ENCODE measurements at places on chromosomes 12 and 14. TPM values are rescaled to one million over a fixed set of nuclear protein-coding genes. Genes with fewer than 3 reads are reported as not detected.

- DNase-seq: no peak
Measured at GRCh38 chr14:51621654-51622053, 30.1 kb upstream of the FRMD6 start.

- no peak for DNase-seq
Measured at GRCh38 chr14:64209444-64210131, 84.6 kb downstream of the ESR2 start.

Gene ART4
- not detected for total RNA-seq

GRCh38 chr12:79083181-79083580 is 218.6 kb downstream of the SYT1 start:
- no peak for DNase-seq

- DNase-seq: no peak
Measured at GRCh38 chr14:101721111-101721510, 40.4 kb upstream of the PPP2R5C start.

GRCh38 chr14:70842851-70843462 is 33.6 kb upstream of the MAP3K9 start:
- DNase-seq: no peak

- no peak for DNase-seq
Measured at GRCh38 chr12:21678959-21679358, 21.3 kb upstream of the LDHB start.

GRCh38 chr12:118237052-118237665 is 101.2 kb downstream of the PEBP1 start:
- DNase-seq: no peak

- no peak for DNase-seq
Measured at GRCh38 chr14:77823378-77823777, 23.5 kb downstream of the ADCK1 start.

- DNase-seq: no peak
Measured at GRCh38 chr12:7503686-7504415, at the start of gene CD163. TSS of gene CD163 (minus strand) at chr12:7503777. CDS start at chr12:7503690, 87 bp downstream.

GRCh38 chr12:89863968-89864367 is 155.3 kb upstream of the ATP2B1 start:
- no peak for DNase-seq

DNA sequence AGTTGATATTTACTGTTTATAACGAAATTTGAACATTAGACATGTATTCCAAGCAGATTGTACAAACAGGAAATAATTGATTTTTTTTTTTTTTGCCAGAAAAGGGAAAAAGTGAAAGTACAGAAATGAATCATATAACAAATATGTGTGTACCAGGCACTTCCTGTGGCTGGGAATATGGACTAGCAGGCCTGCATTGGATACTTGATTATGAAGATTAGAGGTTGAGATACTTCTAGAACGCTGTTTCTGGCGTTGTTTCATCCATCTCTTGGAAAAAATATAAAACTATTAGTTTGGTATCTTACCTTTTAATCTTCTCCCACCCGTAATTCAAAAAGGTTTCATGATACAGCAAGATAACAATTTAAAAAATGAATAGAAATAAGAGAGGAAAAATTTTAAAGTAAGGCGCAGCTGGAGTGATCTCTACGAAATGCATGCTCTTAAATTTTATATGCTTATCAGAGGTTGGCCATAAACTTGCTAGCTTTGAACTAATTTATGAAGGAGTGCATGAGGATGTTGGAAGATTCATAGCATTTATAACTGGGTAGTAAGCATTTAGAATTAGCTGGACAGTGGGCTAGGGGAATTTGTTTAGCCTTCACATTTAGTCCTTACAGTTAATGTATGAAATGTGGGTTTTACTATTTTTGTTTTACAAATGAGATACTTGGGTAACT is 90.8 kb downstream of the AEBP2 start:
- no peak for DNase-seq

GRCh38 chr12:122996188-122996601 is 15.7 kb downstream of the ARL6IP4 start:
- no peak for DNase-seq

Gene IFI27L2
- 81.0 TPM for total RNA-seq

DNA sequence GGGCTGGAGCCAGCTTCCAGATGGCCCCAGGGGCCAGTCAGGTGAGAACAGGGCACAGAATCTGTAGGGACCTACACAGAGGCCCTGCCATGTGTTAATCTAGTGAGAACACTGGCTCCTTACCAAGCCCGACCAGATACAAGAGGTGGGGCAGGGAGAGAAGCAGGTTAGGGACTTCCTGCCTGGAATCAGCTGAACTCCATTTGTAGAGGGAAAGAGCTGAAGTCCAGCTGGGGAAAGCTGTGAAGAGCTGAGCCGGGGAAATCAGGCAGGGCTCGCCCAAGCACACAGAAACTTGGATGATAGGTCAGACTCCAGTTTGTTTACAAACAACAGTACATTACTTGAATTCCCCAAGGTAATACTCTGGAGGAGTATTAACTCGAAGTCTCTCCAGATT is 46.7 kb downstream of the PTGER2 start:
- DNase-seq: no peak

Gene SPX
- 9.4 TPM for total RNA-seq

Gene CEP128
- total RNA-seq: 1.7 TPM

DNA sequence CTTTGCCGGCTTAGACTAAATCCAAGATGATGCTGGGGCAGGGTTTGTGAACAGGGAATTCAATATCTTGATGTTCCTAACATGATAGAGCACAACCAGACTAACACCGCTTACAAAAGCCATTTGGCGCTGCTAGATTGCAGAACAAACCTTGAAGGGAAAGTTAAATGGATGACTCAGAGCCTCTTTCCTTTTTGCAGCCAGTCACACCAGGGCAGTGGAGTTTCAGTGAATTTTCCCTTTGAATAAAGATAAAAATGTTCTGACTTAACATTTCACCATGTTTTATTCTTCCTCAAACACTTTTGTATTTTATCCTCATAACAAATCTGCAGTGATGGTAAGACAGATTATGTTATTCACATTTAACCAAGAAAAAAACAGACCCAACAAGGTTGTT is 47.3 kb downstream of the PDE6H start:
- no peak for DNase-seq

DNA sequence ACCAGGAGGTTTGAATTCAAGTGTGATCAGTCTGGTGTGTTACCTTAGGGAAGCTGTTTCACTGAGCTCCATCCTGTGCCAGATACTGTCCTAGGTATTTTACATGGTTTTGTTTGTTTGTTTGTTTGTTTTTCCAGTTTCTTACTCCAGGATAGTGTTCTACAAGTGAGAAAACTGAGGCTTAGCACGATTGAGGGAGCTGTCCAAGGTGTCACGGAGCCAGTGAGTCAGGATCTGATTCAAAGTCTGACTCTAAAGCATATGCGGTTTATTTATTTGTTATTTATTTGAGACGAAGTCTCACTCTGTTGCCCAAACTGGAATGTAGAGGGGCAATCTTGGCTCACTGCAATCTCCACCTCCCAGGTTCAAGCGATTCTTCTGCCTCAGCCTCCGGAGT is 79.7 kb upstream of the GNG2 start:
- no peak for DNase-seq

DNA sequence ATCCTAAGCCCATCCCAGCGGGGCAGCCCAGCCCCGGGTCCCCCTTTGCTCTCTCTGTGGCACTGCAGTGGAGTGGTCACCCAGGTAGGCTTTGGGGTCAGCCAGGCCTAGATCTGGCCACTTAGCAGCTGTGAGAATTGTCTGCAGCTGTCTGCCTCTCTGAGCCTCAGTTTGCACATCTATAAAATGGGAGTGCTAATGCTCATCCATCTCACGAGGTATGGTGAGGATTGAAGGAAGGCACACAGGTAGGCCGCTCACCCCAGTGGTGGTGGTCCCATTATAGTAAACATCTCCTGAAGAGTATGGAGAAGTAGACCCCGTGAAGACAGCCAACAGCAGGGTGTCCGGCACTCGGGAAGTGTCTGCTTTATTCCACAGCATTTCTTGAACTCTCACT is 9.2 kb downstream of the FOXN4 start:
- DNase-seq: no peak

DNA sequence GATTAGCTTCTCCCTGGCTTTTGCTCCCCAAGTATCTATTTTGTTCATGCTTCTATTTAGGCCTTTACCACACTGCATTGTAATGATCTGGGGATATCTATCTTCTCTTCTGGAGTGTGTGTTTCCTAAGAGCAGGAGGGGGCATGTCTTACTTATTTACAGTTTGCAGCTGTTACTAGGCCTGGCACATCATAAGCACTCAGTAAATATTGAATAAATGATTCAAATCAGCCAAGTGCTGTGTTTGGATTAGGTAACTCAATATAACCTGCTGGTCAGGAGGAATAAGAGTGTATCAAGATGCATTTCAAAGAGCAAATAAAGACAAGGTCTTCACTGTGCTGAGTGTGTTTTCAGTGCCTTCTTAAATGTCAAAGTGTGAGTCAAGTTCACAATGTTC is 186.1 kb downstream of the FOXG1 start:
- DNase-seq: no peak

Gene MNAT1
- 49.2 TPM for total RNA-seq

GRCh38 chr12:12606781-12607589 is 4.7 kb upstream of the CREBL2 start:
- peak; percentile 67 for DNase-seq

Gene SPTB
- total RNA-seq: 0.54 TPM
